Tibial nerve (tissue), 4 donors: ENCODE measurements at places on chromosomes 6 and 20.

DNA sequence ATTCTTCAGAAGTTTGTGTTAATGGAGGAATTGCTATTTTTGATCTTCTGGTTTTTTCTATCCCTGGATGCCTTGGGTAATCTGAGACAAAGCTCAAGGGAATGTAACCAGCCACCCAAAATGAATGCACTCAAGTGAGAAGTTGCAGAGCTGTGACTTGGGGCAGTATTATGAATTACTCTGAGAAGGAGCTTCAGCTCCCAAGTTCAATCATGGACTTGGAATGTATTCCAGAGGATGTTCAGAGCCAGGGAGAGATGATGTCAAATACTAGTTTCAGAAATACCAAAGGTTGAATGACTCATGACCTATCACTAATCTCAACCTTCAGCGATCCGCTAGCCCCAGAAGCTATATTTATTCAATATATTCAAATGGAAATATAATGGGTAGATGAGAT lies 375.2 kb upstream of the PLCB4 start:
- DNase-seq, result no peak
- H3K27me3 ChIP-seq, result no peaks in the 10 kb centered on the region
- no peak overlapping the region for H3K27ac ChIP-seq
- no peaks in the 10 kb centered on the region for H3K4me1 ChIP-seq

GRCh38 chr6:32920715-32921114 lies 20.1 kb downstream of the HLA-DMB start:
- no peaks in the 10 kb centered on the region for H3K36me3 ChIP-seq
- no peak overlapping the region for H3K27ac ChIP-seq
- no peak overlapping the region for H3K4me3 ChIP-seq
- no peak for DNase-seq
- H3K27me3 ChIP-seq, result no peaks in the 10 kb centered on the region
- no peaks in the 10 kb centered on the region for H3K4me1 ChIP-seq

- H3K4me1 ChIP-seq, result no peaks in the 10 kb centered on the region
- no peak overlapping the region for H3K4me3 ChIP-seq
- no peaks in the 10 kb centered on the region for H3K27me3 ChIP-seq
Observed at GRCh38 chr6:130394246-130394645, 28.4 kb downstream of the TMEM200A start.

DNA sequence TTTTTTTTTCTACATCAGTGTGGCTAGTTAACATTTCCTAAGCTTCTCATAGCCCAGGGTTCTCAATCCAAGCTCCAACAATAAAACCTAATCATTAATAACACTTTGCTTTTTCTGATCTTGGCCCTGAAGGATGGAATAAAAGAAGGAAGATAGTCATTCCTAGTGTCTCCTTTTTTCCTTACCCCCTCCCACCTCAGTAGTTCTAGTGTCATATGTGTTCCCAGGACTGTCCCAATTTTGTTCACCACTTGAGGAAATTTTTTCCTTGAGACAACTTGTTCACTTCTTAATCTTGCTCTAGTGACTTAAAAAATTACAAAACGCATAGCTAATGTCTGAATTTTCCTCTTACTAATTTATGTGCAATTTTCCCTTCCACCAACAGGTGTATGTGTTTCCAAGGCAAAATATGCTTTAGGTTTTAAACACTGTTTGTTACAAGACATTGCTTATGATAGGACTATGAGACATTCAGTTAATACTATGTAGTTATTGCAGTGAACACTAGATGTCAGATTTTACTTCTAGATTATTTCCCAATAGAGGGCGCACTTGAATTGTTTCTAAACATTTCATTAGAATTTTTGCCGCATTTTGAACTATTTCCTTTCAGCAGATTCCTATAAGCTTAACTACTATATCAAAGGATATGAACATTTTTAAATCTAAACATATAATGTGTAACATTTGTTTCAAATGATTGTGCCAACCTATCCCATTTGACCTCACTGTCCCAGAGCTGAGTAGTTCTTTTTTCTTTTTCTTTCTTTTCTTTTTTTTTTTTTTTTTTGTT lies 18.5 kb upstream of the C6orf141 start:
- no peak overlapping the region for H3K4me3 ChIP-seq
- no peak for DNase-seq
- no peak overlapping the region for H3K27ac ChIP-seq
- H3K4me1 ChIP-seq, result no peaks in the 10 kb centered on the region
- no peaks in the 10 kb centered on the region for H3K27me3 ChIP-seq

DNA sequence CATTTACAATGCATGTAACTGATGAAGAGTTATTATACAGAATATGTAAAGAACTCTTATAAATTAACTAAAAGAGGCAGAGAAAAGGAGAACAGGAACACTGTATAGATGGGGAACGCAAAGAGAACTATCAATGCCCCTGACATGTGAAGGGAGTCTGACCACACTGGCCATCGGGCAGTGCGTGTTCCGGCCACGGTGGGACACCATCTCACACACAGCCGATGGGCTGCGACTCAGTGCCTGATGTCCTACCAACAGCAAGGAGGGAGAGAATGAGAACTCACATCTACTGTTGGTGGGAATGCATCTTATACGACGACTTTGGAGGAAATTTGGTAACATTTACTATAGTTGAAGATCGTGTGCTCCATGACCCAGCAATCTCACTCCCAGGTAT lies 15.5 kb upstream of the RAMACL start:
- no peak for DNase-seq
- H3K27ac ChIP-seq, result no peak overlapping the region
- H3K4me3 ChIP-seq, result no peak overlapping the region
- peaks cover 5% of the 10 kb centered on the region for H3K4me1 ChIP-seq
- H3K36me3 ChIP-seq, result no peaks in the 10 kb centered on the region

DNA sequence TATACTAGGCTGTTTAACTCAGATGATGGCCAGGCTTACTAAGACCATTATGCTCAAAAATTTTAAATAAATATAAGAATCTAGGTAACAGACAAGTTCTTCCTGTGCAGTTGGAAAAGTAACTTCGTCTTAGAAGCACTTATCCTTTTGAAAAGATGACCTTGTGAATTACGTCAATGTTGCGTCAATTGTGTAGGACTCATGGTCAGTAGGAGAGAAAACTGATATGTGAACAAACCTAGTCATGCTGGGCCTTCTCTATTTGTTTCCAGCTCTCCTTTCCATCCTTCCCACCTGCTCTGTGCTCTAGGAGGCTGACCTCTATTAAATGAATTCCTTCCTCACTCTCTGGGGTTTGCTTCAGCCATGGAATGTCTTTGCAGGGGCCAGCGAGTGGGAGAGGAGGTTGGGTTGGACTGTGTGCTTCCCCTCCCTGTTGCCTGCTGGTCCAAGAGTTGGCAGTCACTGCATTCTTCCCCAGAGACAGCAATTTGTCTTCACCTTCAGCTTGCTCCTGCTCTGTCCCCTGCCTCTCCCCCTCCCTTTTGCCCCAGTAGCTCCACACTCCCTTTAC lies 128.0 kb upstream of the TNFAIP3 start:
- H3K27ac ChIP-seq, result no peak overlapping the region
- no peaks in the 10 kb centered on the region for H3K36me3 ChIP-seq
- peaks cover 23% of the 10 kb centered on the region for H3K4me1 ChIP-seq
- DNase-seq, result no peak
- no peak overlapping the region for H3K4me3 ChIP-seq

DNA sequence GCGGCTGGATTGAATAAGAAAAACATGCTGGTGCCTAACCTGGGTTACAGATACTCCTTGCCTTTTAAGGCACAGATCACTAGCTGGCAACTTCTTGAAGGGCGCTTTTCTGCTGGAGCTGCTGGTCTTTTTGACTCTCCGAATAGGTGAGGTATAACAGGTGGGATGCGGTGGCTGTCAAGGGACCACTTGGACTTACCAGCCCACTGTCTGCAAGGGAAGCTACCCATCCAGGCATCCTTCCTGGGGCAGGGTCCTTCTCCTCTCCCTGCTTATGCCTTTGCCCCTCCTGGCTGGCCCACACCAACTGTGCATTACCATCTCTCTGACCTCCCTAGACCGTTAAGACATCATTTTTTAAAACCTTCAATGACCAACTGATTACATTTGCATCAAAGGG lies 57.4 kb downstream of the NPEPL1 start:
- no peaks in the 10 kb centered on the region for H3K4me1 ChIP-seq
- H3K27ac ChIP-seq, result no peak overlapping the region
- no peaks in the 10 kb centered on the region for H3K27me3 ChIP-seq
- DNase-seq, result no peak

DNA sequence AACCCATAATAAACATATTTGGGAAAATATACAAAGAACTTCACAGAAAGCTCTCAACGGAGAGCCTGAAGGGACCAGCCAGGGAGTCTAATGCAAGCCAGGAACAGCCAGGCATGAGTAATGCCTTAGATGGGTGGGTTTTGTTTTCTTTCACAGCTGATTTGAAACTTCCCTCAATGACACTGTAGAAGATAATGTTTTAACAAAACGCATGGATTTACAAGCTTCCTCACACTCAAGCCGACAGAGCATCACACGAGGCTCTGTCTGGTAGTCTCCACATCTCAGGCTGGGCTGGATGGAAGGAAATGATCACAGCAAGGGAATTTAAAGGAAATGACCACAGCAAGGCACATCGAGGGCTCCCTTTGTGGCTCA lies 113.9 kb downstream of the GMPR start:
- H3K36me3 ChIP-seq, result no peaks in the 10 kb centered on the region
- no peak for DNase-seq
- H3K27me3 ChIP-seq, result no peaks in the 10 kb centered on the region
- no peaks in the 10 kb centered on the region for H3K4me1 ChIP-seq

GRCh38 chr6:32168350-32168749 lies 4.0 kb downstream of the EGFL8 start:
- peaks cover 3% of the 10 kb centered on the region for H3K4me1 ChIP-seq
- no peak overlapping the region for H3K4me3 ChIP-seq
- H3K27ac ChIP-seq, result peak overlapping the region; percentile 78
- H3K27me3 ChIP-seq, result no peaks in the 10 kb centered on the region
- DNase-seq, result no peak
- H3K36me3 ChIP-seq, result no peaks in the 10 kb centered on the region

DNA sequence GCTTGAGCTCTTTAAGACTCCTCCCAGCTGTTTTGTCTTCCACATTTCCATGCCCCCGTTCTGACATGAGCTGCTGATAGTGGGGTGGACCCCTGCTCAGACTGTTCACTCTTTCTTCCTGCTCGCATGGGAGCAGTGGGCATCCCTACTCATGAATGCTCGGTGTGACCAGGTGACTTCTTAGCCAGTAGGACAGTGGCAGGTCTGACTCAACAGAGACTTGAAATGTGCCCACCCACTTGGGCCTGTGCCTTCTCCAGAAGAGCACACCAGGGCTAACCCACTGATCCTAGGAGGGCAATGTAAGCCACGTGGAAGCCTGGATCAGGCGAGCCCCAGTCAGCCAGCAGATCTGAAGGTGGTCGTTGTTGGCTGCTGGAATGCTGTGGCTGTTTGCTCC lies 582.0 kb downstream of the QKI start:
- no peaks in the 10 kb centered on the region for H3K4me1 ChIP-seq
- H3K27ac ChIP-seq, result no peak overlapping the region
- H3K4me3 ChIP-seq, result no peak overlapping the region
- no peak for DNase-seq

- H3K4me1 ChIP-seq, result no peaks in the 10 kb centered on the region
- no peak overlapping the region for H3K27ac ChIP-seq
- H3K36me3 ChIP-seq, result no peaks in the 10 kb centered on the region
- no peak for DNase-seq
- no peak overlapping the region for H3K4me3 ChIP-seq
Observed at GRCh38 chr20:37741570-37741969, 47.7 kb downstream of the CTNNBL1 start.

DNA sequence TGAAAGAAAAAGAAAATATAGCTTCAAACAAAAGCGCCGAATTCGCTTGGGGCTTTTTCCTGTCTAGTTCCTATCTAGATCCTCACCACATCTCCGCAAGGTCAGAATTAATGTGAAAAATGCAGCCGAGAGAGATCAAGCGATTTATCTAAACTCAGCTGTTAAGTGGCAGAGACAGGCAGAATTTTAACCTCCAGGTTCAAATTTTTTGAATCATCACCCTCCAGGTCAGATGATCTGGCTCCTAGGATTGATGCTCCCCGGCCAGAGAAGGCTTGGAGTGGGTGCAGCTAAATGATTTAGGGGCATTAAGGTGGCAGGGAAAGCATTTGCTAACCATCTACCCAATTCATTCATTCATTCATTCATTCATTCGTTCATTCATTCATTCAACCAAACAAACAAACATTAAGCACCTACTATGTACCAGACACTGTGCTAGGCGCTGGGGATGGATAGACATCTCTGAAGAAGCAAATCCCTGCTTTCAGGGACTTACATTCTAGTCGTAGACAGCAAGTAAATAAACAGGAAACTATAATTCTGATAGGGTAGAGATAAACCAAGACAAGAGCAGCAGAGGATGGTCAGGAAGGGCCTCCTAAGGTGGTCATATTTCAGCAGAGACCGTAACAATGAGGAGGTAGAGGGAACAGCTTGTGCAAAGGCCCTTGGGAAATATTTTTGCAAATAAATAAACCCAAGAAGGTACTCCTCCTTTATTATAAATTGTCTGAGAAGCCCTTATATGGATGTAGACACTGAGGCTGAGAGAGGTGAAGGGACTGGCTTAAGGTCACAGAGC lies 672 bp upstream of the UBE2V1 start:
- no peak for DNase-seq
- H3K4me3 ChIP-seq, result peak overlapping the region; percentile 98
- H3K36me3 ChIP-seq, result no peaks in the 10 kb centered on the region
- peak overlapping the region; percentile 99 for H3K27ac ChIP-seq
- H3K27me3 ChIP-seq, result no peaks in the 10 kb centered on the region
- peaks cover 65% of the 10 kb centered on the region for H3K4me1 ChIP-seq

DNA sequence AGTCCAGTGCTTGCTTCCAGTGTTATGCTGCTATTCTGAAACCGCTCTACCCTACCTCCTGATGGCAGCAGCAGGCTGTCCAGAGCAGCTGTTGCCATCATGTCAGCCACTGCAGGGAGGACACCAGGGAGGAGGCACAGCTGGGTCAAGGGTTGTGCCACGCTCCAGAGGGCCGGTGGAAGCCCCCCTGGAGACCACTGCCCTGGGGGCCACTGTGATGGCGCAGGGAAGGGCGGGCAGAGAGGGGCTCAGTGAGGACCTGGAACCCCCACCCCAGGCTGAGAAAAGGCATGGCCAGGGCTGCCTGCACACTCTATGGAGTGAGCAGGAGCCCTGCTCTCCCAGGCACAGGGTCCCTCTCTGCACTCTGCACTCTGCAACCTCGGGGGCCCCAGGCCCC lies 271.3 kb upstream of the BTBD3 start:
- H3K4me3 ChIP-seq, result no peak overlapping the region
- DNase-seq, result no peak
- no peaks in the 10 kb centered on the region for H3K4me1 ChIP-seq
- no peak overlapping the region for H3K27ac ChIP-seq
- H3K36me3 ChIP-seq, result no peaks in the 10 kb centered on the region

- H3K27ac ChIP-seq, result no peak overlapping the region
- H3K27me3 ChIP-seq, result peaks cover 23% of the 10 kb centered on the region
- H3K36me3 ChIP-seq, result no peaks in the 10 kb centered on the region
Observed at GRCh38 chr6:125753218-125753936, 3.9 kb downstream of the HEY2 start.

- no peak overlapping the region for H3K27ac ChIP-seq
- no peaks in the 10 kb centered on the region for H3K27me3 ChIP-seq
- no peak for DNase-seq
- no peaks in the 10 kb centered on the region for H3K36me3 ChIP-seq
Observed at GRCh38 chr6:161272635-161273273, 1.1 kb downstream of the AGPAT4 start.
